ENCODE measurements at places on chromosomes 16 and 17.
A peak's percentile ranks its signal among the peaks of the same experiment; 100 is the strongest.

DNA sequence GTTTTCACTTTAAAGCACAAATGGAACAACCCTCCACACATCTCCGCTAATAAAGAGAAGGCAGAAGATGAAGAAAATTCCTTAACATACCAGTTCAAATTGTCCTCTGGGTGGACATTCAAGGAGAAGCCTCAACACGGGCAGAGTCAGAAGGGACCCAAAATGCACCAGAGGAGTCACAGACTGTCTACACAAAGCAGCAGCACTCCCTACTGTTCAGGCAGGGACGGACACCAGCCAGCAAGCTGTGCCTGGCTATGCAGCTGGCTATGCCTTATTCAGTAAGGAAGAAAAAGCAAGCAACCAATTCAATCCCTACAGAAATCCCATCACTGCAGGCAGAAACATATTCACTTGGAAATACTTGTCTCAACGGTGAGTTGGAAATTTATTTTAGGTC lies 8.1 kb downstream of the DNAJC7 start:
- no peak for DNase-seq

DNA sequence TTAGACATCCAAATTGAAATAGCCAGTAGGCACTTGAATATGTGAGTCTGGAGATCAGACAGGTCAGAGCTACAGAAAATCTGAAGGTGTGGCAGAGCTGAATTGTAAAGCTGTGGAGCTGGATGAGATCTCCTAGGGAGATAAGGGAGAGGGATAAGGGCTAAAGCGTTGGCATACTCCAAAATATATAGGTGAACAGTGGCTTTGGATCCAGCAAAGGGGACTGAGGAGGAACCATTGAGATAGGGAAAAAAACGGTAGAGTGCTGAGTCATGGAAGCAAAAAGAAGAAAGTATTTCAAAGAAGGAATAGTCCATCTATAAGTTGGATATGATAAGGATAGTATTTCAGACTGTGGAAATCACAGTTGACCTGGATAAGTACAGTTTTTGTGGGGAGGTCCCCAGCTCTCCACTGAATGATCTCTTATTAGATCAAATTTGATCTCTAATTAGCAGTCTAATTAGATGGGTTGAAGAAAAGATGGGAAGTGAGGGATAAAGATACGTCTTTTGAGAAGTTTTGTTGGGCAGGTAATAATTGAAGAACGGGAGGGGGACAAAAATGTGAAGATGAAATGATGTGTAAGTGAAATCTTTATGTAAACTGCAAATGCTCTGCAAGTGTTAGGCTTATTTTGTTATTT lies 587 bp upstream of the DBF4B start:
- no peak for DNase-seq

- DNase-seq, result no peak
Measured at GRCh38 chr17:75758131-75758905, 6.7 kb downstream of the GALK1 start.

- DNase-seq, result no peak
Measured at GRCh38 chr17:45300060-45300751, 16.6 kb downstream of the MAP3K14 start.

- peak; percentile 94 for DNase-seq
Measured at GRCh38 chr17:73156166-73156840, 8.5 kb upstream of the SSTR2 start.

DNA sequence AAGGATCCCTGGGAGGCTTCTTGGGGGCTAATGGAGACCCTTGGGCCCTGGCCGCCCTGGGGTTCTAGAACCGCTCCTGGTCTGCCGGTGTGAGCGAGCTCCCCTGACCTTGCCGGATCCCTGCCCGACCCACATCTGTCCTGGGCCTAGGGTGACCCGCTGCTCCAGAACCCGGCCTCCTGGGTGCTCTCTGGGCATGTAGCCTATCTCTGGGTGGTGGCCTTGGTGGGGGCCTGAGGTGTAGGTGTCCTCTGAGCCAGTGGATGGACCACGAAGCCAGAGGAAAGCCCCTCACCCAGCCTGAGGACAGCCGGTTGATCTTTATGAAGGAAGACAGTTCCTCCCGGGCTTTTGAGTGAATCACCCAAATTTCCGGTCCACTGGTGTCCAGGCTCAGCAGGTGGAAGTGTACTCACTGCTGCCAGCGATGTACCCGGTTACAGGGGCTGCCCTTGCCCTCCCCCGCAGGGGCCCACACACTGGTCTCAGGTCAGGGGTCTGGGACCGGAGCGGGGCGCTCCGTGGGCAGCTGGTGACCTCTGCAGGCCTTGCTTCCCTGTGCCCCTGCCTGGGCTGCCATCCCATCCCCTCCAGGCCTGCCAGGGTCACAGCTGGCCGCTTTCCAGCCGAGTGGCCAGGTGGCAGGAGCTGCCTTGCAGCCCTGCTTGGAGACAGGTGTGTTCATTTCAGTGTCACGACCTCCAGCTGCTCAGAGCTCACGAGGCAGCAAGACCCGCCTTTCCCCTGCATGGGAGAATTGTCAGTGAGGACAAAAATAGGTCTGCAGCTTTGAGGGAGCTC lies 10.5 kb upstream of the GSE1 start:
- no peak for DNase-seq

DNA sequence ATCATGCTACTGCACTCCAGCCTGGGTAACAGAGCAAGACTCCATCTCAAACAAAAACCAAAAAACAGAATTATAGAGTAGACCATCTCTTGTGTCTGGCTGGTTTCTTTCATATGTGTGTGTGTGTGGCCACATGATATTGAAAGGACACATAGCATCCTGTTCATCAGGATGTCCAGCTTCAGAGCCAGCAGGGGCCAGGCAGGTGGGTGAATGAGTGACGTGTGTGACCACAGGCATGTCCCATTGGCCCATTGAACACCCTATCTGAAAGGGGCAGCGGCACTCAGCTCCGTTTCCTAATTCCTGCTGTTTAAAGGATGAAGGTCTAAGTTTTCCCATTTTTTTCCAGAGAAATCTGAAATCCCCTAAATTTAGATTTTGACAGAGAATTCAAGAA lies 174.2 kb downstream of the PRKCB start:
- no peak for DNase-seq

GRCh38 chr16:66988197-66988788 lies at the start of gene CES4A:
Gene CES4A, plus strand, starts transcription at chr16:66988589. Its CDS starts 184 bp downstream, at chr16:66988773.
- no peak for DNase-seq

DNA sequence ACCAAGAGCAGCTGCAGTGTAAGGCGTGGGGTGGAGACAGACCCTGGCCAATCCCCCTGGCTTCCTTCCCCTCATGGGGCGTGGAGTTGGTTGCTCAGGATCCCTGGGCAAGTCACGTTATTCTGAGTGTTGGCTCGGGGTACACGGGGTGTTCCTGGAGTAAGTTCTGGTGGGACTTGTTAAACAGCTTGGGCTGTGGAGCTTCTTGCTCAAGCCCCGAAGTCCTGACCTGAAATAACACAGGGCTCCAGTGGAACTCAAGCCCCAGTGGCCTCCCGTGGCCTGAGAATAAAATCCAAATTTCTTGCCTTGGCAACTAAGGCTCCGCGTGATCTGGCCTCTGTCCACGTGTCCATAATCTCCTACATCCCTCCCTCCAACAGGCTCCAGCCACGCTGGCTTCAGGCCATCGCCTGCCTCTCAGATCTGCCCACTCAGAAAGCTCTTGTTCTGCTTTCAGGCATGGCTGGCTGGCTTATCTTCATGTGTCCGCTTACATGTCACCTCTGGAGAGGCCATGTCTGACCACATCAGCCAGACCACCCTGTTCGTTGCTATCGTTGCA lies 49.3 kb upstream of the BCO1 start:
- no peak for DNase-seq

- no peak for DNase-seq
Measured at GRCh38 chr17:57456622-57457021, 200.3 kb downstream of the MSI2 start.

GRCh38 chr17:65677932-65678331 lies 116.5 kb upstream of the AXIN2 start:
- peak; percentile 32 for DNase-seq

DNA sequence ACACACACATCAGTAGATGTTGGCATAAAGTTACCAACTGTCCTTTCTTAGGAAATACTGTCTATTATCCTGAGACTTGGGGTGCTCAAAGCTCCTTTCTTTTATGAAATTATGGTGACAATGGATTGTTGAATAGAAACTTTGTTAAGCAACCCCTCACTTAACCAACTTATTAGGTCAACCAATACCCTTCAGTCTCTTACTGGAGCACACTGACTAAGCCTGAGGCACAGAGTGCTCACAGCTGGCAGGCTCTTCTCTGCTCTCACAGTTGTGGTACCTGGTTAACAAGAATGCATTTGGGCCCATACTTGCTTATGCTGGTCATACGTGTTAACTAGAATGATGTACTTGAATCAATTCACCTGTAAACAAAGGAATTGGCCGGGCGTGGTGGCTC lies 24.8 kb downstream of the CD300LF start:
- no peak for DNase-seq

GRCh38 chr17:75876938-75877751 lies 1.2 kb downstream of the TRIM47 start:
- peak; percentile 79 for DNase-seq

DNA sequence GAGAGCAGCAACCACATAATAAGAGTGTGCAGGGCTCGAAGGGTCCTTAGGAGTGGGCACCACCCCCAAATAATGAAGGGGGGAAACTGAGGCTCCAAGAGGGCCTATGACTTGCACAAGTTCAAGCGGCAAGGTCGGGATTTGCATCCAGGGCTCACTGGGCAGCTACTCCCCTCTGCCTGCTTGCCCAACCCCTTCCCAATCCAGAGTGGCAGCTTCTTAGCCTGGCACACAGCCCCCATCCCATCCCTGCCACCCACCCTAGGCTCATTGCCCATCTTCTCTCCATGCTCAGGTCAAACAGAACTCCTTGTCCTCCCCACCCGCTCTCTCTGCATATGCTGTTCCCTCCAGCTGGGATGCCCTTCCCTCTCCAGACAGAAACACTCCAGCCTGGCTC lies 2.4 kb downstream of the SPPL2C start:
- DNase-seq, result no peak

DNA sequence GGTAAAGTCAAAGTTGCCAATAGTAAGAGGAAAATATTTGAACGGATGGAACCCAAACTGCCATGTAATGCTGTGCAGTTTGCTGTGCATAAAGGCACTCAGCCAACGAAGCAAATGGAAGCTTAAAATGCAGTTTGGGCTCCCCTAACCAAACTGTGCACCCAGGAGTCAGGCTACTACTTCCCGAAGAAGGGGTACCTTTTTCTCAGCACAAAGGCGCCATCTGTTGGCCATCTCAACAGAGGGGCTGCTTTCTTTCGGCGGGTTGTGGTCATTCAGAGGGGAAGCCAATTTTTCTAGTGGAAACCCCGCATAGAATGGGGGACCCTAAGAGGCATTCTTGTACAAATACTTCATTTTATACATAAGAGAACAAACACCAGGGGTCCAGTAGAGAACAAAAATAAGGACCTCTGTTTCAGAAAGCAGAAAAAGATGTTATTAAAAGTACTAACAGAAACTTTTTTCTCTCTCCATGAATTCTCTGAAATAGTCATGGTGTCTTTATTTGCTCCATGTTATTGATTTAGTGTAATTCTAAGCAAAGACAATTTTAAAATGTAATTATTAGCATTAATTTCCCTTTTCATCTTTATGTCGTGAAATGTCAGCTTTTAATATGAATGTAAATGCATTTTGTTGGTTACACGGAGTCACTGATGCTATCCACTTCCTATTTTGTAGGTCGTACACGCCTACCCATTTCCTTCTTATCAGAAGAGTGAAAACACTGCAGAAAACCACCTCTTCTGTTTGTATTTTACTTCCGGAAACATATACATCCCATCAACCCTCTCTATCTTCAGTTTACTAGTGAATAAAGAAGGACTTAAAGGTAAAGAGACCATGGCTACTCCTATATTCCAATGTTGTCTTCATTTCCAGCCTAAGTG lies 453.3 kb downstream of the KCNJ2 start:
- peak; percentile 79 for DNase-seq

- no peak for DNase-seq
Measured at GRCh38 chr17:79950306-79950705, 85.4 kb downstream of the TBC1D16 start.

DNA sequence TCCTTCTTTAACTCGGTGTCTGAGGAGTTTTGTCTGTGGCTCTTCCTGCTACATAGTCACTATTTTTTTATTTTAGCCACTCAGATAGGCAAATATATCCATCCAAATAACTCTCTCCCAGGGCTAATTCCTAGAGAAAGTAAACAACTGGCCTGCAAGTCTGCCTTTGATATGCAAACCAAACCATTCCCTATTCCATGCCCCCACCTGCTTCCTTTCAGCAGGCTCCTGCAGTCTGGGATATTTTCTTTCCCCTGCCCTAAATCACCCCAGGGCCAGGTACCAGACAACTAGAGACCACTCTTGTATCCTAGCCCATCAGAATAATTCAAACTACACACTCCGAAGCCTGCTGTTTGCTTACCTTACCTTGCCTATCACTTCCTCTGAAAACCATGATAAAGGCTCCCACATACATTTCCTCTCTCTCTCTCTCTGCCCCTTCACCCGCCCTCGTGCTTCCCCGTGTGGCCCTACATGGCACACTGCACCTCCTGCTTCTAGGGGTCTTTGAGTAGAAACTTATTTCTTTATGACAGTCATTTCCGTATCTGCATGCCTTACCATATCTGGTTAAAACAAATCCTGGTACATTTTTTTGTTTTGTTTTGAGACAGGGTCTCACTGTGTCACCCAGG lies 8.3 kb downstream of the CD300H start:
- DNase-seq, result no peak

DNA sequence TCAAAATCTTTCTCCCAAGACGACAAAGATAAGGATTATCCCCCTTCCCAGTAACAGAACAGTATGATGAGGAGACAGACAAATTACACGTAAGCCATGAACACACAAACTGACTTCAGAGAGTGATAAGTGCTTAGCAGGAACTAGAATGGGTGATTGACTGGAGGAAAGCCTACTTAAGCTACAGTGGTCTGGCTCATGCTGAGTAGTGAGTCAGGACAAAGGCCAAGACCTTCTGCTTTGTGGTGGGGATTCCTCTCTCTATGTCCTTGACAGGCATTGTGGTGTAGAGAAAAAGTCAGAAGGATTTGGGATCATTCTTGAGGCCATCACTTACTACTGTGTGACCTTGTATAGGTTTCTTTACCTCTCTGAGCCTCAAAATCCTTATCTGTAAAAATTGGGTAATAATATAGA lies 381.9 kb upstream of the CCL2 start:
- DNase-seq, result no peak

DNA sequence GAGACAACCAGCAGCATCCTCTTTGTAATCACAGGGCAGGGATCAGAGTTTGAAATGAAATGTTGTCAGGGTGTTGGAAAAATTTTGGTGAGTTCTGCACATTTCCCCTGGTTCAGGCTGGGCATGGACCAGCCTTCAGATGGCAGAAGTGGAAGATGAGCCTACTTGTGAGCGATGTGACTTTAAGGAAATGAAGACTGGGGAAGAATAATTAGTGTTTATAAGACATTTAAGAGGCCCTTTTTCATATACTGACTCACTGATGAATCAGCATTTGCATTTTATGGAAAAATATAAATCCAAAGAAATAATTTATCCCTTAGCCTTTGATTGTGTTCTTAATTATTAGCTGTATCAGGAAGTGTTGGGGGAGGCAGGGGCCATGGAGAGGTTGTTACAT lies 20.9 kb downstream of the GPR179 start:
- DNase-seq, result no peak

DNA sequence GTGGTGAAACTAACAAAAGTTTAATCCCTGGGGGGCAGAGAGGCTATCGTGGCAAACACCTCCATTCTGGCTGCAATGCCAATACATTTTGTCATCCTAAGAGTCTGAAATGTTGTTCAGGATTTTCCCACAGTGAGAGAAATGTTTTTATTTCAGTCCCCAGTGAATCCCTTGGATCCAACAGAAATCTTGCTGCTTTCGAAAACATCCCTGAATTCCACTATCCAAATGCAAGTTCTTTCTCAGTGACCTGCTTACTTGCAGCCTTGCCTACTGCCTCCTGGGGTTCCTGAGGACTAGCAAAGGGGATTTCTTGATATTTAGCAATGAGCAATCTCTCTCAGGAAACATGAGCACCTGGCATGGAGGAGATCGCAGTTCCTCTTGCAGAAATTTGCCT lies 202.1 kb upstream of the IRX3 start:
- no peak for DNase-seq
